AML-193 (cell line): ENCODE measurements at places on chromosomes 3 and 15.

- no peak for DNase-seq
Measured at GRCh38 chr15:25674913-25675312, 188.2 kb downstream of the ATP10A start.

GRCh38 chr3:150331978-150332568 lies 76.0 kb upstream of the TSC22D2 start:
- DNase-seq: no peak

GRCh38 chr3:156489462-156489911 lies 65.4 kb downstream of the SSR3 start:
- no peak for DNase-seq

GRCh38 chr3:56677286-56677685 lies 5.8 kb downstream of the TASOR start:
- no peak for DNase-seq

GRCh38 chr15:52493968-52494367 lies 34.7 kb downstream of the MYO5A start:
- no peak for DNase-seq

- DNase-seq: no peak
Measured at GRCh38 chr3:30924763-30925162, 30.3 kb upstream of the GADL1 start.

DNA sequence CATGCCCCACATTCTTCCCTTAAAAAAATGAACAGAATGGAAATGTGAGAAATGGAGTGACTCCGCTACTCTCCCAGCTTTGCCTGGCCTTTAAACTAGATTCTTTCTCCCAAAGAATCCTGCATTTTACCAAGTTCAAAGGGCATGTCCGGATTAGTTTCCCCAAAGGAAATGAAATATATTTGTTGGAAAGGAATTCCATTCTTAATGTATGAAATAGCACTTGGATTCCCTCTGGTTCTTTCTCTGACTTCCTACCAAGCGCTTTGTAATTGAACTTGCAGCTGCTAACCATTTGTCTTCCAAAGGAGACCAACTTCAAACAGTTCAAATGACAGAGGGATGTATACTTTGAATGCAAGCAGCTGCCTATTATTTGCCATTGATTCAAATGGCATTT lies 18.9 kb downstream of the MAP2K1 start:
- no peak for DNase-seq
